ENCODE measurements at places on chromosomes 11 and 22.
A peak's percentile ranks its signal among the peaks of the same experiment; 100 is the strongest.

DNA sequence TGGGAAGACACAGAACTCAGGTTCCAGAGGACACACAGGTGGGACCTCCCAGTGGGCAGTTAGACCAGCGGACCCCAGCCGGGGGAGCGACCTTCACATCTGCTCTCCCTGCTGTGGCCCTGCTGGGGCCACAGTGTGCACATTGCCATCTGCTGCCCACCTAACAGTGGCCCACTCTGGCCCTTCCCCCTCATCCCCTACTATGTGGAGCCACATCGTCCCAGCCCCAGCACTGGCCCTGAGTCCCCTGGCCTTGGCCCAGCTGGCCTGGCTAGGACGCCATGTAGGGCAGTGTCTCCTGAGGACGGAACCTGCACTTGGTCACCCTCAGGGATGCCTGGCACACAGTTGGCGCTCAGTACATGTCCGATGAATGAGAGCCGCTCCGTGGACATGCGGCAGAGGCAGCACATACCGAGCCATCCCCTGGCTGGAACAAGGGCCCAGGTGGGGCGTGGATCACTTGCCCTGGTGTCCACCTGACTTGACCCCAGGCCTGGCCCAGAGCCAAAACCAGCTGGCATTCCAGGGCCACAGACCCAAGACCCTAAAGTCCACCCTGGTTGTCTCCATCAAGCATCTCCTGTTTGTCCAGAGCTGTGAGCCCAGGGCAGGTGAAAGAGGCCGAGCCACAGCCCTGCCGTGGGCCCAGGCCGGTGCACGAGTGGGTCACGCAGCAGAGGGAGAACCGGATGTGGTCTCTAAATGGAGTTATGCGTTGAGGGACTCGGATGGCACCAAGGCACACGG is 93.1 kb upstream of the FGF3 start:
- H3K27ac ChIP-seq: no peak overlapping the region
- H3K4me1 ChIP-seq: peaks cover 22% of the 10 kb centered on the region
- H3K36me3 ChIP-seq: no peaks in the 10 kb centered on the region
- H3K27me3 ChIP-seq: no peaks in the 10 kb centered on the region
- DNase-seq: no peak
- no peak overlapping the region for H3K4me3 ChIP-seq

- no peak for DNase-seq
- no peaks in the 10 kb centered on the region for H3K27me3 ChIP-seq
- no peaks in the 10 kb centered on the region for H3K36me3 ChIP-seq
- no peak overlapping the region for H3K27ac ChIP-seq
These were observed 331.8 kb upstream of the MPPED2 start for GRCh38 chr11:30917859-30918478.

DNA sequence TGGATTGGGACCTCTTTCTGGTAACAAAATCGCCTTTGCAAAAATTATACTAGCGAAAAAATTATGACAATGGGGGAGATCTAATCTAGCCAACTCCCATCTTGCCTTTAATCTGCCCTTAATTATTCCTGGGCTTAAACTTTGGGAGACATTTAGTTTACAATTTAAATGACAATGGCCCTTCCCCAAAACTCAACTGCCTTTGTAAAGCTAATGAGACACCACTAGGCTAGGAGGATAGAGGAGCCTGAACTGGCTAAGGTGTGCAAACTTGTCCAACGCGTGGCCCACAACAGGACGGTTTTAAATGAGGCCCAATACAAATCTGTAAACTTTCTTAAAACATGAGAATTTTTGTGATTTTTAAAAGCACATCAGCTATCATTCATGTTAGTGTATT is 67.3 kb downstream of the RSF1 start:
- DNase-seq: no peak
- H3K36me3 ChIP-seq: no peaks in the 10 kb centered on the region
- H3K27ac ChIP-seq: no peak overlapping the region
- no peak overlapping the region for H3K4me3 ChIP-seq
- no peaks in the 10 kb centered on the region for H3K27me3 ChIP-seq
- no peaks in the 10 kb centered on the region for H3K4me1 ChIP-seq

DNA sequence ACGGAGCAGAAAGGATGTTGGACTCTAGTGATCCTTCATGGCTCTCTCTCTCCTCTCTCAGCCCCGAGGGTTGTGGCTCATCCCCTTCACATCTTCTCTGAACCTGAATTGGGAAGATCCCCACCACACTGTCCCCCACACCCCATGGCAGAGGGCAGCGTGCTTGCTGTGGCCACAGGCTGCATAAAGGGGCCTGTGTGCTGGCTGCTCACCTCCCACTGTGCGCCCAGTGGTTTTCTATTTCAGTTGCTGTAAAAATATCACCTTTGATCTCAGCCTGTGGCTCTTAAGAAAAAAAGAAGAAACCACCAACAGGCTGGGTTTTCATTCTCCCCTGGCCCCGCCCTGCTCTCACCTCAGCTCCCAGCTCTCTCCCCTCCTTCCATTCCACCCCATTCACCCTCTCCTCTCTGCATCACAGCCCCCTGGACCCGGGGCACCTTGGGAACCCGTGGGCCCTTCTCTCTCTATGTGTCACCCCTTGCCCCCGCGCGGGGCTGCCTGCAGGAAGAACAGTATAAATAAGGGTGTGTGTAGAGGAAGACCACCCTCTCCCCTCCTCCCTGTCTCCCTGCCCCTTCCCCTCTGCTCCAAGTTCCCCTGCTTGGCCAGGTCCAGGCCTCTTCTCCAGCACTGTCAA is 25.8 kb upstream of the WNT11 start:
- DNase-seq: no peak
- no peak overlapping the region for H3K27ac ChIP-seq
- peaks cover 34% of the 10 kb centered on the region for H3K4me1 ChIP-seq
- H3K4me3 ChIP-seq: no peak overlapping the region
- H3K36me3 ChIP-seq: no peaks in the 10 kb centered on the region

GRCh38 chr11:96036863-96037262 is 113.0 kb upstream of the MTMR2 start:
- no peaks in the 10 kb centered on the region for H3K27me3 ChIP-seq
- H3K4me3 ChIP-seq: no peak overlapping the region
- H3K36me3 ChIP-seq: no peaks in the 10 kb centered on the region
- DNase-seq: no peak
- H3K27ac ChIP-seq: no peak overlapping the region

GRCh38 chr22:29343313-29343805 is 27.9 kb upstream of the RASL10A start:
- no peaks in the 10 kb centered on the region for H3K4me1 ChIP-seq
- H3K36me3 ChIP-seq: peaks cover 100% of the 10 kb centered on the region
- no peak overlapping the region for H3K27ac ChIP-seq
- no peak for DNase-seq
- H3K4me3 ChIP-seq: no peak overlapping the region

DNA sequence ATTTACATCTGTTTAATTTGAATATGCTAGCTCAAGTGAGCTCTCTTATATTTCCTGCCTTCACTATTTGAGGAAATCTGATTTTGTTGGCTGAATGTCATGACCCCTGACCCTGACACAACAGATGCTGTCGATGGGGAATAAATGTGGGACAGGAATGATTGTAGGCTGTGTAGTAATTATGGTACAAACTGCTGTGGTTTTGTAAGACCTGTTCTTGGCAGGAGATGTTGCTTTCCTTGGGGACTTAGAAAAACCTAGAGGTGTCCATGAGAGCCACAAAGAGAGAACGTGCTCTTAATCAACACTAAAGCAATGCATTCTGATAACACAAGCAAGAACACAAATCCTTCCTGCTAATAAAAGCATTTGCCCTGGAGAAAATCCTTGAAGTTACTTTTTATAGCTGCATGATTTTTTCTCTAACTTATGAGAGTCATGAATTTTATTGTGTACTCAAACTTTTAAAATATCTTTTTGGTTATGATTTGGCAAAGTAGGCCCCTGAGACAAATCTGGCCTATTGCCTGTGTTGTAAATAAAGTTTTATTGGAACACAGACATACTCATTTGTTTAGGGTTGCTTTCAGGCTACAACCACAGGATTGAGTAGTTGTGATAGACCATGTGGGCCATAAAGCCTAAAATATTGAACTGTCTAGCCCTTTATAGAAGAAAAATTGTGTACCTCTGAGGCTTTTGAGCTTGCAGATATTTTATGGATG is 90.2 kb downstream of the DDX10 start:
- no peaks in the 10 kb centered on the region for H3K36me3 ChIP-seq
- H3K27me3 ChIP-seq: no peaks in the 10 kb centered on the region

GRCh38 chr11:44290208-44290607 is 19.7 kb downstream of the ALX4 start:
- H3K36me3 ChIP-seq: no peaks in the 10 kb centered on the region
- H3K4me3 ChIP-seq: no peak overlapping the region
- no peaks in the 10 kb centered on the region for H3K4me1 ChIP-seq
- H3K27ac ChIP-seq: no peak overlapping the region
- no peaks in the 10 kb centered on the region for H3K27me3 ChIP-seq

- H3K27me3 ChIP-seq: no peaks in the 10 kb centered on the region
- no peak overlapping the region for H3K4me3 ChIP-seq
- H3K4me1 ChIP-seq: peaks cover 26% of the 10 kb centered on the region
- H3K27ac ChIP-seq: peak overlapping the region; percentile 78
- no peaks in the 10 kb centered on the region for H3K36me3 ChIP-seq
These were observed 44.2 kb upstream of the MICAL2 start for GRCh38 chr11:12066056-12066798.

DNA sequence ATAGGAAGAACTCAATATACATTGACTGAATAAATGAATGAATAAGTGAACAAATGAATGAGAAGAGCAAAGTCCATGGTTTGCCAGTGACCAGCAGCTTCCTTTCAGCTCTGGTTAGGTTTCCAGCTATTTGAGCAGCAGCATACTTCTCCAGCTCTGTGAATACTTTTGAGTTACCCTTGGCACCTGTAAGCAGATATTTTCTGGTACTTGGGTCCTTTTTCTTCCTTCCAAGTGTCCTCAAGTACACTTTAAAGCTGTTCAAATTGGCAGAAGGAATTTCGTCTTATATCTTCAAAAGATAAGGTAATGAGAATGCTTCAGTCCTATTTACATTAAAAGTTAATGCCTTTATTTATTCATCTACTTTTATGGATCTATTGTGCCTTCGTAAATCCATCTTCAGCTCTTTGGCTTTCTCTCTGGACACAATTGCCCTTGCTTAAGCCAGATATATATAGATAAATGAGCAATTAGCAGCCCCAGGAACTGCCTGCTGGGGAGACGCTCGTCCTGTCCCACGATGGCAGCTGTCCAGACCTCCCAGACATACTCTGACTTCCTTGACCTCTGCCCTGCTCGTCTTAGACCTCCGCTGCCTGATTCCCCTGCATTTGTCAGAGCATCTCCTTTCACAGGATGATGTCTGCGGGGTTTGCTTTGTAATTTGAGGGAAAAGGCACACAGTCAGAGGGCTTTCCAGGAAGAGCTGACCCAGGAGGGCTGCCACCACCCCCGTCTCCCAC is 926.3 kb downstream of the OPCML start:
- H3K27me3 ChIP-seq: no peaks in the 10 kb centered on the region
- no peaks in the 10 kb centered on the region for H3K4me1 ChIP-seq
- DNase-seq: no peak

- no peaks in the 10 kb centered on the region for H3K27me3 ChIP-seq
- H3K4me1 ChIP-seq: peaks cover 59% of the 10 kb centered on the region
- DNase-seq: no peak
- no peaks in the 10 kb centered on the region for H3K36me3 ChIP-seq
These were observed 178.8 kb upstream of the MTMR2 start for GRCh38 chr11:96102664-96103078.

DNA sequence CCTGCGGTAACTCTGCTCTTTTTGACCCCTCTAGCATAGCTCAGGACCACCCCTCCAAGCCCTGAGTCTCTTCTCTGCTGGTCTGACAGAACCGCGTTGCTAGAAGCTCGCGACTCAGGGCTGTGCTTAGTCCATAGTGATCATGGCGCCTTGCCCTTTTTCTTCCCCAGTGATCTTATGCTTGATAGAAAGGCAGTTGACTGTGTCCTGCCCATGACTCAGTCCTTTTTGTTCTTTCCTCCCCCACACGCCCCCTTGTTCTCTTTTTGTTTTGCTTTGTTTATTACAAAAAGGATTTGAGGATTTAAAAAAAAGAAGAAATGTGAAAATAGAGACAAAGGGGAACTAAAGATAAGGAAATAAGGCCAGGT is 17.5 kb downstream of the IL17RA start:
- DNase-seq: no peak
- no peaks in the 10 kb centered on the region for H3K27me3 ChIP-seq
- no peak overlapping the region for H3K27ac ChIP-seq
- no peaks in the 10 kb centered on the region for H3K4me1 ChIP-seq

DNA sequence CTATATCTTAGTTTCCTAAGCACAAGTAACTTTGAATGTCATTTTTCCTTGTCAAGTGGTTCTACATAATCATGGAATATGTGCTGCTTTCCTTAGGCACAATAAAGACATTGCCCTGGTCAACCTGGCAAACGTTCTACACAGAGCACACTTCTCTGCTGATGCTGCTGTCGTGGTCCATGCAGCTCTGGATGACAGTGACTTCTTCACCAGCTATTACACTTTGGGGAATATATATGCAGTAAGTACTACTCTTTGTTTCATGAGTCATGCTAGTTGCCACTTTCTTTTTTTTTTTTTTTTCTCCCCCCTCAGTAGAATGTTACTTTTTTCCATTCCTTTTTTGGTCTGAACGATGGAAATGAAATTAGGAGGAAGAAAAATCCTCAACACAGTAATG is 38.5 kb downstream of the TTC17 start:
- H3K4me3 ChIP-seq: no peak overlapping the region
- H3K27me3 ChIP-seq: no peaks in the 10 kb centered on the region
- DNase-seq: no peak
- H3K36me3 ChIP-seq: peaks cover 9% of the 10 kb centered on the region
- no peaks in the 10 kb centered on the region for H3K4me1 ChIP-seq

DNA sequence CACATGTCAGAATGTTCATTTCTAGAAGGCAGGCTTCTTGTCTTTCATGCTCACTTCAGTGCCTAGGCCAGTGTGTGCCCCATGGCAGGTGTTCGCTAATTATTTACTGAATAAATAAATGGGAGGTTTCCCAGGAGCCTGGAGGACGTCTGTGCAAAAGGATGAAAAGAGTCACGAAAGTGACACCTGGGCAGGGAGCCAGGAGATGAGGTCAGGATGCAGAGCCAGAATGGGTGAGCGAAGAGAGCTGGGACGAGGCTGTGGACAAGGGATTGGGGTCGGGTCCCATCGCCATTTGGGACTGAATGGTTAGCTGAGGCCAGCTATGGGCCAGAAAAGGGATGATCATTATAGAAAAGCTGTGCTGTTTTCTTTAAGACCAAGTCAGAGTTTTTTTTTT is 560.4 kb downstream of the TBC1D22A start:
- H3K36me3 ChIP-seq: no peaks in the 10 kb centered on the region
- H3K4me1 ChIP-seq: no peaks in the 10 kb centered on the region
- H3K4me3 ChIP-seq: no peak overlapping the region
- no peak overlapping the region for H3K27ac ChIP-seq
- H3K27me3 ChIP-seq: no peaks in the 10 kb centered on the region

- no peaks in the 10 kb centered on the region for H3K27me3 ChIP-seq
- H3K4me1 ChIP-seq: no peaks in the 10 kb centered on the region
- no peak overlapping the region for H3K4me3 ChIP-seq
- no peak for DNase-seq
These were observed 31.1 kb downstream of the MRGPRX4 start for GRCh38 chr11:18203723-18204122.

- H3K4me3 ChIP-seq: no peak overlapping the region
- no peaks in the 10 kb centered on the region for H3K4me1 ChIP-seq
- DNase-seq: no peak
- no peaks in the 10 kb centered on the region for H3K27me3 ChIP-seq
- no peak overlapping the region for H3K27ac ChIP-seq
These were observed 3922.5 kb upstream of the OR11H1 start for GRCh38 chr22:11605468-11605981.

GRCh38 chr22:42192547-42192946 is 61.9 kb upstream of the CYP2D6 start:
- peaks cover 78% of the 10 kb centered on the region for H3K4me1 ChIP-seq
- H3K36me3 ChIP-seq: no peaks in the 10 kb centered on the region
- H3K27ac ChIP-seq: peak overlapping the region; percentile 24
- H3K4me3 ChIP-seq: no peak overlapping the region
- DNase-seq: no peak

GRCh38 chr11:109865548-109866186 is 227.5 kb upstream of the ZC3H12C start:
- H3K27me3 ChIP-seq: no peaks in the 10 kb centered on the region
- no peaks in the 10 kb centered on the region for H3K4me1 ChIP-seq

Data from esophagus squamous epithelium (tissue), 5 donors.